Transverse colon (tissue), 4 donors: ENCODE measurements at places on chromosomes 5 and 9.

GRCh38 chr5:115685490-115685889, 59.7 kb upstream of the TMED7 start:
- no peak for DNase-seq

DNA sequence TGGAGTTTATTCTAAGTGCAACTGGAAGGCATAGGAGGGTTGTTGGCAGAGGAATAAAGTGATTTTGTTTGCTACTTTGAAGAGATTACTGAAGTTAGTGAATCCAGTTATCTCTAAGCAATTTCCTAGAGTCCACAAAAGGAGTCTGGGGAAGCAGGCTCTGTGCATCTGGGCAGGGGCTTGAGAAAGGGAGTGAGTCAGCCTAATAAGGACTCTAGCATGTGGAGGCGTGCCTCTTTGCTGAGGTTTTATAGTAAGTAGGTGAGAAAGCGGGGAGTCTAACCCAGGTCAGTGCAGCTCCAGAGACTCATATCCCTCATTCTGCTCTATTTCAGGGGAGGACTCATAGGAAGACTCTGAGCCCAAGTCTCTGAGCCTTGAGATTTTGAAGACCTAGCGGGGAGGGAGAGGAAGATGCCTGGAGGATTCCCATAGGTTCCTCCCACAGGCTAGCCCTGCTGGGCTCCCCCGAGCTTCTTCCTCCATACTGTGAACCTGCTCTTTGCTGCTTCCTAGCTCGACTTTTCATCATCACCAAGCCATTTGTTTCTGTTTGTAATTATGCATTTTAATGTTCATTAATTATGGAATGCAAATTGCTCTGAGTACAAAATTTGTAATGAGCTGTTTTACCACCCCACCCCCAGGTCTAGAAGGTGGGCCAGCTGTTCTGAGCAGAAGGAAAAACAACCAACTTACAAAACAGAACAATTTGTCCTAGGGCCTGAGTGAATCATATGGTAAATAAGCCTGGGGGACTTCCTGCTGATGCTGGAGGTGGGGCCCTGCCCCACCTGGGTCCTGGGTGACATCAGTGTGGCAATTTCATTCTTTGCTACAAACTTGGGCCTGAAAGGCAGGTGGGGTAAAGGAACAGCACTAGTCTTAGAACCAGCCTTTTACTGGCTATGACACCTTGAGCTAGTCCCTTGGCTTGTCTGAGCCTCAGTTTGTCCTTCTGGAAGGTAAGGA, 150.2 kb downstream of the TRIM32 start:
- no peak for DNase-seq

GRCh38 chr5:150521939-150522503, 14.1 kb downstream of the NDST1 start:
- no peak for DNase-seq

- no peak for DNase-seq
These were observed 1.2 kb downstream of the TLR4 start for GRCh38 chr9:117705386-117705785.

DNA sequence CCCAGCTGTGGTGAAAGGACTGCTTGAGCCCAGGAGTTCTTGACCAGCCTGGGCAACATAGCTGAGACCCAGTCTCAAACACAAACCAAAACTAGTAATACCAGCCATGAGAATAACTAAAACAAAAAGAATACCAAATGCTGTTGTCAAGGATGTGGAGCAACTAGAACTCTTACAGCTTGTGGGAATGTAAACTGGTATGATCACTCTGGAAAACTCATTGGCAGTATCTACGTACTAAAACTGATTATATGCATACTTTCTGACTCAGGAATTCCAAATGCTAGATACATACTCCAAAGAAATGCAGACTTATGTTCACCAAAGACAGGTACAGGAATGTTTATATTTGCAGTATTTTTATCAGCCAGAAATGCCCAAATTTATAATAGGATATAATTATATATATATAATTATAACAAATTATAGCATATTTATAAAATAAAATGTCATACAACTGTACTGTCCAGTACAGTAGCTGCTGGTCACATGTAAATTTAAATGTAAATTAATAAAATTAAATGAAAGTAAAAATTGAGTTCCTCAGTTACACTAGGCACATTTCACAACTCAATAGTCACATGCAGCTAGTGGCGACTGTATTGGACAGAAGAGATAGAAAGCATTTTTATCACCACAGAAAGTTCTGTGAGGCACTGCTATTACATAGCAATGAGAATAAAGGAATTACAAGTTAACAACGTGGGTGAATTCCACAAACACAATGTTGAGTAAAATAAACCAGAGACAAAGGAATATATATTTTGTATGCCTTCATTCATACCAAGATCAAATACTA, 118.5 kb downstream of the GNAQ start:
- DNase-seq = no peak

DNA sequence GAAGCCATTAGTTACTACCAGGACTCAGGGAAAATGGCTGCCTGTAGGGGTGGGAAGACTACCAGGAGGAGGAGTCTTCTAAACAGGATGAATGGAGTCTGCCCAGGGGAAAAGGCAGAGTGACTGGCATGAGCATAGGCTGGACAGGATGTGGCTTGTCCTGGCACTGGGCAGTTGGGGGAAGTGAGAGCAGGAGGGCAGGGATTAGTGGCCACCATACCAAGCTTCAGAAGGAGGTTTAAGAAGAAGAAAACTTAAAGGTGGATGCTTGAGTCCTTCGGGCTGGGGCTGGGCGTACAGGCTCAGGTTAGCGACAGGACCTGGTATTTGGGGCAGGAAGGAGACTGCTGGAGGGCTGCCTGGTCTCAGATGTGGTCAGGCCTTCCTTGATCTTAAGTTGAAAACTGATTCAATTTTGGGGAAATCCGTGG, 5.0 kb upstream of the NSD1 start:
- no peak for DNase-seq

- no peak for DNase-seq
These were observed 381.5 kb upstream of the KLF4 start for GRCh38 chr9:107870927-107871680.

- no peak for DNase-seq
These were observed 430.9 kb downstream of the DMAC1 start for GRCh38 chr9:7368410-7369292.

- DNase-seq = no peak
These were observed 54.3 kb downstream of the EHMT1 start for GRCh38 chr9:137672907-137673791.

DNA sequence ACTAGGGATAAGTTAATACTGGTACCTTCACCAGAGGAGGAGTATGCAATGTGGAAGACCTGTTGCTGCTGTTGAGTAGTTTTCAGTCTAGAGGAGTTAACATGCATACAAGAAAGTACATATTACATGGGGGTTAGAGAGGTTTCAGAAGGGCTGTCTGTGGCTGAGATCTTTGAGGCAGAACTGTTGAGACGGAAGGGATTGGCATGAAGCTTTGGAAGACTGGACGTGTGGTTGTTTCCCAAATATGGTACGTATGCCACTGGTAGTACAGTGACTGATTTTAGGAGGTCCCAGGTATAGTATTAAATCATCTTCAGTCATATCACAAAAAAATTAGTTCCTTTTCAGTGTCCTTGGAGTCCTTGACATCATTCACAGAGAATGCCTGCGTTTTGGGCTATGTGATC, 17.6 kb downstream of the TNFAIP8 start:
- DNase-seq = no peak

- DNase-seq = no peak
These were observed 114.8 kb downstream of the ROR2 start for GRCh38 chr9:91835216-91835615.

DNA sequence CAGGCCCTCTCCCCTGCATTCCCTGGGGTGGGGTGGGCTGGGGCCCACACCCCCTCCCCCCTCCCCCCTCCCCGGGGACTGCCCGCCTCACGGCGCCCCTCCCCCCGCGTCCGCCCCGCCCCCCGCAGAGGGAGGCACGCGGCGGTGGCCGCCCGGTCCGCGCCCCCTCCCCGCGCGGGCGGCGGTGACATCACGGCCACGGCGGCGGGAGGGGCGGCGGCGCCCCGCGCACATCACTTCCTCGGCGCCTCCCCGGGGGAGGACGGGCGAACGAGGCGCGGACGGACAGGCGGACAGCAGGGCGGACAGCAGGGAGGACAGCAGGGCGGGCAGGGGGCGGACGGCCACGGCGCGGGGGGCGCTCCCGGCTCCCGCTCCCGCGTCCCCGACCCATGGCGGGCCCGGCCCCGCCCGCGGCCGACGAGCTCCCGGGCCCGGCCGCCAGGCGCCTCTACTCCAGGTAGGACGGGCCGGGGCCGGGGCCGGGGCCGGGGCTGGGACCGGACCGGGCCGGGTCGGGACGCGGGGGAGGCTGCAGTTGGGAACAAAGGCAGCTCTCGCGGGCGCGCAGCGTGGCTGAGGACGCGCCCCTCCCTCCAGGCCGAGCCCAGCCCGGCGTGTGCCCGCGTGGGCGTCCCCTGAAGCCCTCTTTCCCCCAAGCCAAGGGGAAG, at the start of gene GPSM1:
TSS of gene GPSM1 (plus strand) at position 236 of the 671 bp plus-strand sequence. CDS start at position 393, 157 bp downstream.
- peak; percentile 30 for DNase-seq

- no peak for DNase-seq
These were observed 3.7 kb upstream of the SLC30A5 start for GRCh38 chr5:69090158-69090557.

DNA sequence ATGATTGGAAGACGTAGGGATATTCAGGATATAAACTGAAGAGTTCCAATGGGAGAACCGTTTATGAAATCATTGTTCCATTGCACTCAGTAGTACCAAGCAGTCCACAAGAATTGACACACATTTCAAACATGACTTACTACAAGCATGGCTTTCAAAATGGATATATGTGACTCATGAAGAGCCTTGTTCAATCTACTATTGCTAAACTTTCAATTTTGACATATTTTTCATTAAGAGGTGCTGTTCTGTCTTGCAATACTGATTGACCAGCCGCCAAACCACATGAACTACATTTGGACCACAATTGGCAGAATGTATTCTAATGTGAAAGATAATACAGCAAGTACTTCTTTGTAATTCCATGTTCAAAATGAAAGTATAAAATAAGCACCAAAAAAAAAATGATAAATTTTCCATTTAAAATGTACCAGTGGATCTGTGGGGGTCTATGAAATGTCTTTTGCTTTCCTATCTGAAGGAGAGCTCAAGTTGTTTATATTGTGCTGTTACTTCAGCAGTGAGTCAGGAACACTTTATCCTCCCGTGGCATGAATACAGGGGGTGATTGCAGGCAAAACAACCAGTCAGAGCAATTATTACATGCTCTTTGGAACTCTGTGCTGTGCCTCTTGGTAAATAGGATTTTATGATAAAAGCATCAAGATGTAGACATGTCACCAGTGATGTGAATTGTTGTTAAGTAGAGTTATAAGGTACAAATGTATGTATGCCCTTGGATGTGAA, 366.0 kb downstream of the ARRDC3 start:
- peak; percentile 16 for DNase-seq

GRCh38 chr5:163682234-163682633, 176.8 kb downstream of the MAT2B start:
- no peak for DNase-seq

DNA sequence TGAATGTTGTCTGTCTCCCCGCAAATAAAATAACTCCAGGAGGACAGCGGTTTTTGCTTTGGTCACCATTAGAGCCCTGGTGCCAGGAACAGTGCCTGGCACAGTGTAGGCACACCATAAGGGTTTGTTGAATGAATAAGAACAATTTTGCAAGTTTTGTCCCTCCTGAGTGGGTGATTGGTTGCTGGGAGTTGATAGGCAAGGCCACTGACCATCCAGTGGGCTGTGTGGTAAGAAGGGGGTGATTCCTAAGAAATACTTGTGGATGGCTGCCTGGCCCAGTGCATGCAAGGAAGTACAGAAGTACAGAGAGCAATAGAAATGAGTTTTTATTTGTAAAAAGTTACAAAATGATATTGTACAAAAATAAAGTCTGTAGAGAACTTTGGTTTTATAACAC, 27.5 kb downstream of the GDNF start:
- DNase-seq = no peak

DNA sequence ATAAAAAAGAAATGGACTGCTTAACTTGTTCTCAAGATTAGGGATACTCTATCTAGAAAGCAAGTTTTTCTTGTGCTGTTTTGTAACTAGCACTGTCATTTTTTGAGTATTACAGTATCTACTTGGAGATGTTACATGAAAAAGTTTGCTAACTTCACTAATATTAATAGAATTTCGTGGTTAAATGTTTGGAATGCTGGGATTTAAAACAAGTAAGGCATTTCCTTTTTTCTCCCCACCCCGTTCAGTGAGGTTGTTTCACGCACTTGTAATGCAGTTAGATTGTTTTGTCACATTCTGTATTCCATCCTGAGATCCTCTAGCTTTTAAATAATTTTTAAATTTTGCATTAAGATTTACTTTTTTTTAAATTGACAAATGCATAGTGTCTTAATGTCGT, 20.0 kb upstream of the TEK start:
- no peak for DNase-seq

DNA sequence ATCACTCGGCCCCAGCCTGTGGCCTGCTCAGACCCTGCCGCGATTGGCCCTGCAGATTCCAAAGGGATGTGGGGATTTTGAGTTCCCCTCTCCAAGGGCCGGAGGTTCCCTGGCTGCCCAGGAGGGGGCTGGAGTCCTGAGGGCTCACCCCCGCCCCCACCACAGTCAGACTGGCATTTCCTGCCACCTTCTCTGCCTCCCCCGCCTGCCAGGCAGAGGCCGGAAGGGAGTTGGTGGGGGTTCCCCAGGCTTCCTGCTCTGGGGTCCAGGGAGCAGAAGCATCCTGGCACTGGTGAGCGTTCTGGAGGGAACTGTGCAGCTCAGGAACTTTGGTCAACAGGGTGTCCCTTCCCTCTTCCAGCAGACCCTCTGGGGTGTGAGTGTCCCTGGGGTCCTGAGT, 70.6 kb downstream of the RXRA start:
- DNase-seq = no peak

DNA sequence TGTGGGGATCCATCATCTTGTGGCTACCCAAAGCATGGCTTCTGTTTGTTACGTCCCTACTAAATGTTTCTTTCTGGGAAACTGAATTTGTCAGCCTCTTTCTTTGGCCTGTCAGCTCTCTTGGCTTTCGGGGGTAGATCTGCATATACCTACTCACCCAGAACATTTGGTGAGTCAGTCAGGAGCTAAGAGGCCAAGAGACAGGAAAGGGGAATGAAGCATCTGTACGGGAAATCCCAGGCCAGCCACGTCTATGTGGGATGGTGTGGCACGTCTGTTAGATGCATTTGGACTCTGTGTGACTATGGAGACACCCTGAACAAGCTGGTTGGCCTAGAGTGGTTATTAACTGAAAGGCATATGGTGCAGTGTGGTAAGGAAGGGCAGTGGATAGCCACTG, 58.1 kb downstream of the CDO1 start:
- DNase-seq = no peak
